ENCODE measurements at places on chromosomes 1 and 21.

DNA sequence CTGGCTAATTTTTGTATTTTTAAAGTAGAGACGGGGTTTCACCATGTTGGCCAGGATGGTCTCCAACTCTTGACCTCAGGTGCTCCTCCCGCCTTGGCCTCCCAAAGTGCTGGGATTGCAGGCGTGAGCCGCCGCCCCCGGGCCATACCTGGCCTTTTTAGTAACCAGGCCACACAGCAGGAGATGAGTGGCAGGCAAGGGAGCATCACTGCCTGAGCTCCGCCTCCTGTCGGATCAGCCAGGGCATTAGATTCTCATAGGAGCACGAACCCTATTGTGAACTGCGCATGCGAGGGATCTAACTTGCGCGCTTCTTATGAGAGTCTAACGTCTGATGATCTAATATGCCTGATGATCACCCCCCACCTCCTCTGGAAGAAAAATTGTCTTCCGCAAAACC lies 308.7 kb upstream of the PRMT6 start:
- no peak for DNase-seq

- no peak for DNase-seq
These were observed 1639.0 kb upstream of the B3GALT2 start for GRCh38 chr1:194825382-194825781.

- DNase-seq = no peak
These were observed 81.6 kb upstream of the KCNE2 start for GRCh38 chr21:34282223-34282622.

- DNase-seq = no peak
These were observed 291.3 kb downstream of the NTNG1 start for GRCh38 chr1:107432108-107432507.

DNA sequence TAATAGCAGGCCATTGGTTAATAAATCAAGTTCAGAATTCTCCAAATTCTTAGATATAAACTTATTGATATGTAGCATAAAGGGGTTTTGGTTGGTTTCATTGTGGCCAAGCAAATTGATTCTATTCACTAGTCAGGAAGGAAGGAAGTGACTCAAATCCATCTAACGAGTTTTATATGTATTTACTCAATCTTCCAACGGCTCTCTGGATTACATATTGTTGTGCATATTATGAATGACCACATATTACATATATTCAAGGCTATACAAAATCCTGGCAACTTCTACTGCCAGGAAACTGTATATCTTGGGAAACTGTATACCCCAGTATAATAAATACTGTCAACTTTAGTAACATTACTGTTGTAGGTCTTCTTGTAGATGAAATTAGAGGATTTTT lies 20.1 kb upstream of the PDE4B start:
- DNase-seq = no peak

DNA sequence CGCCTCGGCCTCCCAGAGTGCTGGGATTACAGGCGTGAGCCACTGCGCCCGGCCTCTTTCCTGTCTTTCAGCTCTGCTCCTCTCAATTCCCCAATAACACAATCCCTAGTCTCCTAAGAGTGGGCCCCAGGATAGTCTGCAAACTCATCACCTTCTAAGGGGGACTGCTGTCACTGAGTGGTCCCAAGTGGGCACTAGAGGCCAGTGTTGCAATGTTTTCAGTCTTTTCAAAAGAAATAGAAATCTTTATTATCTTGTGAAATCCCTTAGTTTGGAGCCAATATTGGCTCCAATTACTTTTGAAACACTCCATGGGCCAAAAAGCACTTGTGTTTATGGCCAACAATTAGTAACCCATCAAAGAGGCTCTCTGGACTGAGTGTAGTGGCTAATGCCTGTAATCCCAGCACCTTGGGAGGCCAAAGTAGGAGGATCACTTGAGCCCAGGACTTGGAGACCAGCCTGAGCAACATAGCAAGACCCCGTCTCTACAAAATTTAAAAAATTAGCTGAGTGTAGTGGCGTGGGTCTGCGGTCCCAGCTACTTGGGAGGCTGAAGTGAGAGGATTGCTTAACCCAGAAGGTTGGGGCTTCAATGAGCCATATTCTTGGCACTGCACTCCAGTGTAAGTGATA lies 28.6 kb upstream of the ZNF697 start:
- DNase-seq = no peak

DNA sequence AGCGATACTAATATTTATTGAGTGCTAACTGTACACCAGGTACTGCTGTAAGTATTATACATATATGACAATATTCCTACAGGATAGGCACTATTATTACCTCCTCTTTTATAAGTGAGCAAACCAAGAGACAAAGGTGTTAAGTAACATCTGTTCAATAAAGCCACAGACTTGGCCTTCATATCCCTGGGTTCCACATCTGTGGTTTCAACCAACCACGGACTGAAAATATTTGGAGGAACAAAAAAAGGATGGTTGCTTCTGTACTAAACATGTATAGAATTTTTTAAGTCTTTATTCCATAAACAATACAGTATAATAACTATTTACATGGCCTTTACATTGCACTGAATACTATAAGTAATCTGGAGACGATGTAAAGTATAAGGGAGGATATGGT lies 95.1 kb downstream of the RERE start:
- no peak for DNase-seq

- no peak for DNase-seq
These were observed 10.1 kb upstream of the ZNF362 start for GRCh38 chr1:33246171-33246570.

DNA sequence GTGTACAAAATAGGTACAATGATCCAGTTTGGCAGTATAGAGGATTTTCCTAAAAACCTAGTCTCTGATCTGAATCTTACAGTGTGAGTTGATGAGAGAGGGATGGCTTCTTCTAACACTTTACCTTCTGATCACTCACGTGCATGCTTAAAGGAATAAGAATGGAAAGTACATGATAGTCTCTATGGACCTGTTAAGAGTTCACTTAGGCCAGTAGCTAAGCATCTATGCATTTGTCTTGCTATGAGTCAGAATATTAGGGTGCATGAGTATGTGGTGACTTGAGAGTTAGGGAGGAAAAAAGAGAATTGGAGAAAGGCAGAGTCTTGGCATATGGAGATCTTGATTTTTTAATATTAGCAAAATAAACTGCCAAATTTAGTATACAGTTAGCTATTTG lies 206.3 kb downstream of the COL11A1 start:
- DNase-seq = no peak

DNA sequence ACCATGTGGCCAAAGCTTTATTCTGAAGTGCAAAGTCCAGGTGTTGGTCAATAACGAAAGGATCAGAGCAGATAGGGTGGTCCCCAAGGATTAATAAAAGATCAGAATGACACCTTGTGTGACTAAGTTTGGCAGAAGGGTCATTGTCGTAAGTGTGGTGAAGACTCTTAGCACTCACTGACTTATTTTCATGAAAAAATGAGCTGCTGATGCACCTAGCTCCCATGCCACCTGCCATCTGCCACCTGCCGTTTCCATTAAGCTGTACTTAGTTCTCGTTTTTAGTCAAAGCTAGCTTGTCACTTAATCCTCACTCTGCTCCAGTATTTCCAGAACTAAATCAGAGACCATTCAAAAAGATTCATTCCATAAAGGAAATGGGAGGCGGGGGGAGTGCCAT lies 112.6 kb downstream of the SEC16B start:
- no peak for DNase-seq

DNA sequence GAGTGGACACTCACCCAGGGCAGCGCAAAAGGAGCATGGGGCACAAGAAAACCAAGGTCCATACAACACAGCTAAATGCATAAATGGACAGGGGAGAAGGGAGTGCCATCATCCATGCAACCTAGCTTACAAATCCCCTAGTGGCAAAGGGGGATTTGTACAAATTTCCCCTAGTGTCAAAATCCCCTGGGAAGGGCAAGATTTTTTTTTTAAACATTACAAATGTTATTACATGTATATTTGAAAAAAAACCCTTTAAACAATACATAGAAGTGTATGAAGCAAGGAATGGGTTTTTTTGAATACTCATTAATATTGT lies 89.6 kb upstream of the IVNS1ABP start:
- DNase-seq = no peak

Data from germinal center (tissue), 1 donor.